Bone marrow (tissue), 2 donors: ENCODE measurements at places on chromosomes 11 and 22.

DNA sequence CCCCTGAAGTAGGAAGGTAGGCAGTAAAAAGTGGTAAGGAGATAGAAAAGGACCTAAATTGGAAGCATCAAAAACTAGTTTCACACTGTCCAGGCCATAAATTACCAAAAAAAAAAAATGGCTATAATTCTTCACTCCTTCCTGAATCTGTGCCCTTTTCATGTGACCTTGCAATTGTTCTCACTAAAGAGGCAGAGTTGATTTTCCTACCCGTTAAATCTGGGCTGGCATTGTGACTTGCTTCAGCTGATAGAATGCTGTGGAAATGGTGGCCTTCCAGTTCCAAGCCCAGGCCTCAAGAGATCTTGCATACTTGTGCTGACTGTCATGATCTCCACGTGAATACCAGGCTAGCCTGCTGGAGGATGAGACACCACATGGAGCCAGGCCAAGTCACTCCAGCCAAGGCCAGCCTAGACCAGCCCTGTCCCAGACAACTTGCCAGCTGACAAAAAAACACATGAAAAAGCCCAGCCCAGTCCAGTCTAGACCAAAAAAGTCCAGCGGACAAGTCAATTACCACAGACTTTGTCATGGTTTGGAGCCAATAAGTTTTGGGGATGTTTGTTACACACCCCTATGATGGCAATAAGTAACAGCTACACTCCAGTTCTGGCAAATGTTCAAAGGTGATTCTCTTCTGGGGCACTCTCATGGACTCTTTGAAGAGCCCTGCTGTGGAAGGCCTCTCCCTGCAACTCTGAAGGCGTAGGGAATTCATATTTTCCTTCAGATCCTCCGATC lies 51.4 kb upstream of the NUP50 start:
- DNase-seq = no peak

- DNase-seq = no peak
These were observed 424.7 kb downstream of the FAM181B start for GRCh38 chr11:82308979-82309378.

- DNase-seq = no peak
These were observed 91.1 kb downstream of the PICALM start for GRCh38 chr11:85977751-85978160.

GRCh38 chr11:92787638-92788037 lies 181.8 kb upstream of the MTNR1B start:
- no peak for DNase-seq

- DNase-seq = no peak
These were observed 16.2 kb downstream of the SLC37A2 start for GRCh38 chr11:125079151-125079877.

- peak; percentile 32 for DNase-seq
These were observed 37.7 kb upstream of the GNB1L start for GRCh38 chr22:19892257-19892879.

DNA sequence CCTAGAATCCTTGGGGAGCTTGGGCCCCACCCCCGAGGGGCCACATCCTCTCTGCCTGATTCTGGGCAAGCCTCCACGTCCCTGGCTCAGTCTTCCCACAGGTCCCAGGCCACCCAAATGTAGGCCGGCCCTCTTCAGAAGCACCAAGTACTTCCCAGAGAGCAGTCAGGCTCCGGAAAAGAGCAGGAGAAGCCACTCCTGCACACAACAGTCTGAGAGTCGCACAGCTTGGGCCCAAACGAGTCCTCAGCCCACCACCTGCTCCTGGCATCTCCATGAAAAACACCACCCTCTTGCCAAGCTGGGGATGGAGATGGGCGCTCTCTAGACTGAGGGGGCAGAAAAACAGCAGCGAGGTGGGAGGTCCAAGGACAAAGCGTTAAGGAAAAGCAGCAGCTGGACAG lies 15.4 kb downstream of the EHD1 start:
- no peak for DNase-seq

- DNase-seq = no peak
These were observed 12.4 kb upstream of the MUC2 start for GRCh38 chr11:1062075-1062820.

GRCh38 chr11:8261291-8261690 lies 2.4 kb downstream of the LMO1 start:
- DNase-seq = no peak

DNA sequence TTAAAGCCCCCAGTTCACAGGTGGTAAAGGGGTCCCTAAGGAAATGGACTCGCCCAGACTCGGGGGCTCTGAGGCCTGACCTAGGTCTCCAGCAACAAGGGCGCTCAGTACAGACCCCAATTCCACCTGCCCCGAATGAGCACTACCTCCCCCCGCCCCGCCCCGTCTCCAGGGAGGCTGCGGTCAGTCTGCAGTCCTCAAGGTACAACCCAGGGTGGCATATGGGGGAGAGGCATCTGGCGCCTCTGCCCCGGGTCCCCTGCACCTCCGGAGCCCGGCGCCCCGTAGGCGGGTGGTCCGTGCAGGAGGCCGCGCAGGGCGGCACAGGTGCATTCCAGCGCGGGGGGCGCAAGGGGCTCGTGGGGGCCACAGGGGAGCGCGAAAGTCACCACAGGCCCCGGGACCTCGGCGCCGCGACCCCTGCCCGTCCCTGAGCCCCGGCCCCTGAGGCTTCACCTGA lies 361 bp downstream of the CTSD start:
- no peak for DNase-seq

GRCh38 chr22:22946131-22946530 lies 58.5 kb downstream of the IGLL5 start:
- no peak for DNase-seq

DNA sequence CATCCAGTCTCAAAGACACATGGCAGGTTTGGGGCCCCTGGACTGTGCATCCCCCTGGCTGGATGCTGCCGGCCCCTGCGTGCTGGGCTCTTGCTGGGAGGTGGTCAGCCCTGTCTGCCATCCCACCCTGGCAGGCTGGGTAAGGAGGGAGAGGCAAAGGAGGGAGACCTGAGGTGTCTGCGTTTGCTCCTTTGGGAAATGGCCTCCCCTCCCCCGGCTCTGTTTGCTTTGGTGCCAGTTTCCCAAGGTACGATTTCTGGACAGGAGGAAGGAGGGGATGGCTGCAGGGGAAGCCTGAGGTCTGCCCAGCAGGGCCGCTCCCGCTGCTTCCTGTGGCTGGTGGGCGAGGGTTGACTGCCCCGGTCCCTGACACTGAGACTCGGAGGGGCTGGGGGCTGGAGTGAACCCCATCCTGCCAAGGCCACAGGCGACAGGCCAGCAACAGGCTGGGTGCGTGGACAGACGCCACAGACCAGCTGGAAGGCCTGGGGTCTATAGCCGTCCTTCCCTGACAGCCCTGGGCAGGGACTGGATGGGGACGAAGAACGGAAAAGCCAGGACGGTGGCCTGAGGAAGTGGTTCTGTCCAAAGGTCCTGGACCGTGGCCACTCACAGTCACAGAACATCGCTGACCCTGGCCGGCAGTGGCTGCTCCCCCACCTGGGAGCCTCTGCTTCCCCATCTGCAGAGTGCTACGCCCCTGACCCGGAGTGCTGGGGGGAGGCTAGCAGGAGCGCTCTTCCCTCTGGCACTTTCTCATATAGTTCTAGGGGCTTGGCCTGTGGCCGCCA lies 38.0 kb downstream of the OSBPL5 start:
- no peak for DNase-seq

GRCh38 chr11:13315517-13316432 lies 38.2 kb downstream of the BMAL1 start:
- DNase-seq = no peak

GRCh38 chr11:17575431-17576425 lies 28.7 kb downstream of the OTOG start:
- no peak for DNase-seq

DNA sequence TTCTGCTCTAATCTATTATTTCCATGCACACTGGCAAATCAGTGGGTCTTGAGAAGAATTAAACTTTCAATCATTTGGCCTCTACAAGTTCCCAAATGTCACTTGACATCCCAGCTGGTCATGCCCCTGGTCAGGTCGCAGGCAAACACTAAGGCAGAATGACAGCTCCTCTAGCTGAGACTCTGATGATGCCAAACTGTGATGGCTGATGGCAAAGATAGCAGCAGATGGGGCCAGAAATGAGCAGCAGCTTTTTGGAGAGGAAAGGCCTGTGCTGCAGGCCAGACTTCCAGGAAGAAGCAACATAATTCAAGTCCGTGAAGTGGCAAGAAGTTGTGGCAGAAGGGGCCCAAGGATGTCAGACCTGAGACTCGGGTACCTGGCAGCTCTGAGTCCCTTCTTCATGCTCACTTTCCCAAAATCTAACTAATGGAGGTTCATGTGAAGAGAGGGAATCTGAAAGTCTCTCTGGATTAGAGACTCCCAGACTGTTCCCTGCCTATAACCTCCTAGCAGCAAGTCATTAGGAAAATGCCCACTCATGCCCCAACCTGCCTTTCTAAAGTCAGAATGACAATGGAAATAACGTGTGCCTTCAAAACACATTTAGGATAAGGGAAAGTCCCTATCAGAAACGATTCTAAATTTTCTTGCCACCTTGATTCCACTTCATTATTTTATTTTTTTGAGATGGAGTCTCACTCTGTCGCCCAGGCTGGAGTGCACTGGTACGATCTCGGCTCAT lies 9.4 kb upstream of the PMM1 start:
- DNase-seq = no peak

DNA sequence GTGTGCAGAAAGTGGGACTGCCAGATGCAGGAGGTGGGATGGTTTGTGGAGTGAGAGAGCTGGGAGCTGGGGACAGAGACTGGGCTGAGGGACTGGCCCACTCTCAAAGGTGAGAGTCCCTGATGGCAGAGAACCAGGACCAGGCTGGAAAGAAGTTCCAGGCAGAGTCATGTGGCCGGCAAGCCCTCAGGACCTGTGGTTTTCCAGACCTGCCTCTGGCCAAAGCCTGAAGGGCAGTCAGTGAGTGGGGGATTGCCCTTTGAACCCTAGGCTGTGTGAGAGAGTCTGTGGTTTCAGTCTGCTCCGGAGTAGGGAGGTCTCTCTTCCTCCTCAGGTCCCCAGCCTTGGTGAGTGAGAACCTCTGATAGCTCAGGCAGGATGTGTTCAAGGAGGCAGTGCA lies 17.0 kb downstream of the KCNC1 start:
- DNase-seq = no peak

DNA sequence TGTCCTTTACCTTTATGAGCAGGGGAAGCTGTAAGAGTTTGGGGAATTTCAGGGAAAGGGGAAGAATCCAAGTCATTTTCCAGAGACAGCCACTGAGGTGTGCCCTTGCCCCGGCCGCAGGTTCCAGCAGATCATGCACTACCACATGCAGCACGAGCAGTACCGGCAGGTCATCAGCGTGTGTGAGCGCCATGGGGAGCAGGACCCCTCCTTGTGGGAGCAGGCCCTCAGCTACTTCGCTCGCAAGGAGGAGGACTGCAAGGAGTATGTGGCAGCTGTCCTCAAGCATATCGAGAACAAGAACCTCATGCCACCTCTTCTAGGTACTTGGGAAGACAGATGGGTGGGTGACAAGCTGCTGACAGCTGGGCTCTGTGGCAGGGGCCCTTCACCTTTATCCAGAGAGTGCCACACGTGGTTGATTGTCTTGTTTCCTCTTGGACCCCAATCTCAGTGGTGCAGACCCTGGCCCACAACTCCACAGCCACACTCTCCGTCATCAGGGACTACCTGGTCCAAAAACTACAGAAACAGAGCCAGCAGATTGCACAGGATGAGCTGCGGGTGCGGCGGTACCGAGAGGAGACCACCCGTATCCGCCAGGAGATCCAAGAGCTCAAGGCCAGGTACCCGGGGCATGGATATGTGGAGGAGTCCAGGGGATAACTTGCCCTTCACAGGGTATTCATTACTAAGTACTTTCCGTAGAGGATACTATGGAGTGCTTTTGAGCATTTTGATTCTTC lies 5.8 kb upstream of the HMBS start:
- DNase-seq = no peak

DNA sequence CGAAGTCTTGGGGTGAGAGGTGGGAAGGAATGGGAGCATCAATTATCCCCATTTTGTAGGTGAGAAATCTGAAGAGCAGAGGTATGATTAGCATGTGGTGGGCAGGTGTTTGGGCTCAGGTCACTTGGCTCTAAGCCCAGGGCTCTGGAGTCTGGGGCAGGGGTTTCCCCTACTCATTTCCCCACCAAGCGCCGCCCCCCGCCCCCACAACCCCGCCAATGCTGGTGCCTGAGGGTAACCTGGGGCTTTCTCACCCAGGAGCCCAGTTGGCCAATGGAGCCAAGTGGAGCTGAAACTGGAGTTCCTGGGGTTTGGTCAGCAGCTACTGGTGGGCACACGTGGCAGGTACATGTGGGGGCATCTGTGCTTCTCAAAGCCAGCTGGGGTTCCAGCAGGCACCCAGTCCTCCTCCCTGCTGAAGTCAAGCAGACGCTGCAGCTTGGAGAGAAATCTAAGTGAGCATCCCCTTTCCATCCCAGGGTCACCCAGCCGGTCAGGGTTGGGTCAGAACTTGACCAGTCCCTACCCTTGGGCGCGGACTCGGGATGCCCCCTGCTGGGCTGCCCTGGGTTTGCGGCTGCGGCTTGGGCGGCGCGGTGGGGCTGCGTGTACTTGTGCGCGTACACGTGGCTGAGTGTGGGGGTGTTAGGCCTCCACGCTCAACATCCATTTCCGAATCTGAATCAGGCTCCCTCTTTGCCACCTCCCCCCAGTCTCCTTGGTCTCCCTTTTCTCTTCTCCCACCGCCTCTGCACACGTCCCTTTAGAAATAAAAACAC lies 1.7 kb upstream of the CHRM1 start:
- DNase-seq = no peak

- DNase-seq = no peak
These were observed 30.8 kb downstream of the MRTFA start for GRCh38 chr22:40605761-40606160.

GRCh38 chr11:111360150-111361043 lies 18.7 kb downstream of the POU2AF1 start:
- no peak for DNase-seq

DNA sequence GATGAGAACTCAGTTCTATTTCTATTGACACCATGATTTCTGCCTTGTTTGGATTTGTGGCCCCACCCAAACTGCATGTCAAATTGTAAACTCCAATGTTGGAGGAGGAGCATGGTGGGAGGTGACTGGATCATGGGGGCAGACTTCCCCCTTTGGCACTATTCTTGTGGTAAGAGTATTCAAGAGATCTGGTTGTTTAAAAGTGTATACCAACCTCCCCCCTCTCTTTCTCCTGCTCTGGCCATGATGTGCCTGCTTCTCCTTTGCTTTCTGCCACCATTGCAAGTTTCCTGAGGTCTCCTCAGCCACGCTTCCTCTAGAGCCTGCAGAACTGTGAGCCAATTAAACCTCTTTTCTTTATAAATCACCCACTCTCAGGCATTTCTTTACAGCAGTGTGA lies 7.9 kb upstream of the FOXRED2 start:
- DNase-seq = no peak

DNA sequence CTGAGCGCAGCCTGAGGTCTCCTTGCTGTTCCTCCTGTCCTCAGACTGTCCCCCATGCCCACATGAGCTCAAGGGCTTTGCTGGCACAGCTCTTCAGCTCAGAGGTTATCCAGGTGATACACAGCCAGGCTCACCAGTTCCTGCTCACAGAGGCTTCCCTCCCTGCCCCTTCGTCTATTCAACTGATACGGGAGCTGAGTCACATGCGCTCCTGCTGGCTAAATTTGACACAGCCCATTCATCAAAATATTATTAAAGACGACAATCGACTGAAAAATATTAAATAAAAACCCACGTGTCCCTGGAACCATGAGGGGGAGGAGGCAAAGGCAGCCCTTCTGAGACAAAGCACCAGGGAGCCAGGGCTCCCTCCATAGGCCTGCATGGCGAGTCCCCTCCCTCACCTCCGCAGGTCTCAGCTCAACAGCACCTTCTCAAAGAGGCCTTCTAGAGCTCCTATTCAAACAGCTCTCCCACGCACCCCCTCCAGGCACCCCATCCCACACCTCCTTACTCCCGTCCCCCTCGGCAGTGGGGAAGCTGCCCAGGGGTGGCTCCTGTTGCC lies 40.5 kb downstream of the DUSP8 start:
- no peak for DNase-seq

GRCh38 chr11:65132988-65133700 lies 1.2 kb downstream of the SYVN1 start:
- no peak for DNase-seq
